Muscle of arm (tissue), 14 donors: ENCODE measurements at places on chromosomes 12 and 14. TPM values are rescaled to one million over a fixed set of nuclear protein-coding genes. Genes with fewer than 3 reads are reported as not detected.

SLC5A8 gene
- polyA plus RNA-seq = not detected

DNA sequence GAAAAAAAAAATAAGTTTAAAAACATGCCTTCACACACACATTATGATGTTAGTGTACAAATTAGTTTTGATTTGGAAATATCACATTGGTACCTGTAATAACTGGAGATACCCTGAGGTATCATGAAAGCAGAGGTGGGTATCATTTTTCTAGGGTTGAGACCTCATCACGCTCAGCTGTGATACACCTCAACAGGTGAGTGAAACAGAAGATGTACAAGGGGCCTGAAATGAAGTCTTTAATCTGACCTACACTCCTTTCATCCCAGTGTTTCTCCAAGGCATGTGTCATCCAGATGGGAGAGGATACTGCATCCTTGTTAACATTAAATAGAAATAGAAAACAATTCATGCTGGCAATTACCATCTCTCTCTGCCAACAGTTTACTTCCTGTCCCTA lies 7.4 kb downstream of the BMP4 start:
- DNase-seq = no peak

DNA sequence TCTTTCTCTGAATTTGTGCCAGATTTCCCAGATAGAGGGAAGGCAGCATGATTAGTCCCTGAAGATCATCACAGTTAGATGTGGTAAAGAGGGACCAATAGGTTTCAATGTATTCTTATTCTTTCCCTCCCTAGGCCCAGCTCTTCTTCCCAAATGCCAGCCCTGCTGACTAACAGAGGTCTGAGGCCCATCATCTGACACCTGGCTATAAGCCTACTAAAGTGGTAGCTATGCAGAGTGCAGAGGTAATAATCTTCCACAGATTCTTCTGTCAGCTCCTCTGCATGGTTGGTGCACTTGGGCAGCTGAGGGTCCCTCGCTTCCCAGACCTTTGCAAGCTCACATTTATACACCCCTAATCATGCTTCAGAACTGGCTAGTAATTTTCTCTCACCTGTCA lies 63.7 kb upstream of the PZP start:
- no peak for DNase-seq

GRCh38 chr14:42965512-42965911 lies 1358.8 kb downstream of the LRFN5 start:
- no peak for DNase-seq

DNA sequence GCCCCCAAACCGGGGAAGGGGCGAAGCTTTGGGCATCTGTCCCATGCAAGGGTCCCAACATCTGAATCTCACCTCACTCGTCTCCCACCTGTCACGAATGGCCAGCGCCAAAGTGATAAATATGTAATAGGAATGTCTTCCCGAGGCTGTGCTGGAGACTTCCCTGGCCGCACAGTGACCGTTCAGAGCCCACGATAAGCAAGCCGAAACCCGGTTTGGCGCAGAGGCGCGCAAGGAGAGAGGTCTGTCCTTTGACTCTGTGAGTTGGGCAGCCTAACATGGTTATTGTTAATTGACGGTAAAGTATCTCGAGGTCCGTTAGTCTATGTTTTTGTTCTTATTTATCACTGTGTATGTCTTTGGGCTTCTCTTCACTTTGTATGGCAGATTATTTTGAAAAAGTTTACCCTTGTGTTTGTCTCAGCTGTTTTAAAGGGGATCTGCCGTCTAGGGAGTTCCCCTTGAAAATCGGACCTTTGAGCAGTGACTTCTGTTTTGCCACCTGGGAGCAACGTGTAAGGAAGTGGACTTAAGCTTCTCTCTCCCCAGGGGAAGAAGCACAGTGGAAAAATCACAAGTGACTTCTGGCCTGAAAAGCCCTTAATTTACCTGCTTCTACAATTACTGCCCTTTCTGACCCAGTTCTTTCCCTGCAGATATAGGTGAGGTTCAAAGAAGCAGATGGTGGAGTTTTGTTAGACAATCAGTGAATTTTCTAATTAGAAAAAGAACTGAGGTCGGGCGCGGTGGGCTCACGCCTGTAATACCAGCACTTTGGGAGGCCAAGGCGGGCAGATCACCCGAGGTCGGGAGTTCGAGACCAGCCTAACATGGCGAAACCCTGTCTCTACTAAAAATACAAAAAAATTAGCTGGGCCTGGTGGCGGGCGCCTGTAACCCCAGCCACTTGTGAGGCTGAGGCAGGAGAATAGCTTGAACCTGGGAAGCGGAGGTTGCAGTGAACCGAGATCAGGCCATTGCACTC lies 1.1 kb upstream of the TM9SF1 start:
- DNase-seq = no peak

PACS2 gene
- polyA plus RNA-seq = 73.3 TPM
